Aorta (tissue), 5 donors: ENCODE measurements at places on chromosomes 3 and 15. TPM values are rescaled to one million over a fixed set of nuclear protein-coding genes. Genes with fewer than 3 reads are reported as not detected.

The SPATA12 gene
- not detected for polyA plus RNA-seq

The ZNF501 gene
- polyA plus RNA-seq = 7.4 TPM

The PCLAF gene
- not detected for polyA plus RNA-seq

DNA sequence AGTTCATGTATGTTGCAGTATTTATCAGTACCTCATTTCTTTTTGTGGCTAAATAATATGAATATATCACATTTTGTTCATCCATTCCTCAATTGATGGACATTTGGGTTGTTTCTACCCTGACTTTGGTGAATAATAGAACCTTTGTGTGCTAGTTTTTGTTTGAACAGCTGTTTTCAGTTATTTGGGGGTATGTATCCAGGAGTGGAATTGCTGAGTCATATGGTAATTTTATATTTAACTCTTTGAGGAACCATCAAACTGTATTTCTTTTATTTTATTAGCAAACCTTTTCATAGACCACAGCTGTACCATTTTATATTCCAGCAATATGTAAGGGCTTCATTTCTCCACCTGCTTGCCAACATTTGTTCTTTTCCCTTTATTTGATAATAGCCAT, 38.4 kb upstream of the RBM5 start:
- no peak for DNase-seq

DNA sequence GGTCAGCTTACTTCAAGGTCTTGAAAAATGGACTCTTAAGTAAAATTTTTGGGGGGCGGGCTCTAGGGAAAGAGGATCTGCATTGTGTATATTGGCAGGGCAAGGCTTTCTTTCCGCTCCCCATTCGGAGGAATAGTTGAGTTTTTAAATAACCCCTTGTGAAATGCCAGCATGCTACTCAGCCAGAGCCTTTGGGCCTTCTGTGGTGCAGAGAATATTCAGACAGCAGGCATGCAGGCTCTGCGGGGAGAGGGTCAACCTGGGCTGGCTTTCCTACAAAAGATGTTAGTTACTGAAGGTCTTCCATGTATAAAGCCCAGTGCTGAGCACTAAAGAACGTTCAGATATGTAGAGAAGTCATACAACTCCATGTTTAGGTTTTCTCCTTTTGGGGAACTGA, 40.6 kb downstream of the ADAMTSL3 start:
- no peak for DNase-seq

- DNase-seq = peak; percentile 81
Measured at GRCh38 chr15:66702787-66703539, 927 bp downstream of the SMAD6 start.

- no peak for DNase-seq
Measured at GRCh38 chr15:47773143-47773542, 55.8 kb downstream of the SEMA6D start.

DNA sequence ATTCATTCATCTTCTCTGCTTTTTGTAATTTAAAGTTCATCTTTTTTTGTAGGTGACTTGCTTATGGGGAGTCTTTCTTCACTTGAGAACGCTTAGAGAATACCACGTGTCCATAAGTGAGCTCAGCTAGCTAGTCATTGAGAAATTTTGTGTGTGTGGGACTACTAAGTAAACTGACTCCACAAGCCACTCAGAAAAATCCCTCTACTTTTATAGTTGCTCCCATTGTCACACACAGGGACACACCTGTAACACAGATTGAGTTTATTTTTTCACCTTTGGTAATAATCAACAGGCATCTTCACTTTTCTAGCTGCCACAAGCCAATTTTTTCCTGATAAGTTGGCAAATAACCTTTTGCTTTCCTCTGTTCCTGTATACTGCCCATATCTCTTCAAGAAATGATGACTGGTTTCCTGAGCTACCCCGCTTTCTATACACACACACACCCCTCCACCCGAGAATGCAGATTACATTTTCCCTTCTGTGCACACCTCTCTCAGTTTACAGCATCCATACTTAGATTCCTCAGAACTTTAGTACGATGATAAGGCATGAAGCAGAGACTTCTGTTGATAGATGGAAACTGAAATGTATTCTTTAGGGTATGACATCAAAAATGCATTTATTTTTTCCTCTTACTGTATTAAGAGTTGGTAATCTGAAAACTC, 4.6 kb downstream of the TSC22D2 start:
- DNase-seq = no peak

- no peak for DNase-seq
Measured at GRCh38 chr15:50066202-50066601, 52.8 kb downstream of the ATP8B4 start.

GRCh38 chr3:114179575-114179974, 723 bp upstream of the DRD3 start:
- no peak for DNase-seq

DNA sequence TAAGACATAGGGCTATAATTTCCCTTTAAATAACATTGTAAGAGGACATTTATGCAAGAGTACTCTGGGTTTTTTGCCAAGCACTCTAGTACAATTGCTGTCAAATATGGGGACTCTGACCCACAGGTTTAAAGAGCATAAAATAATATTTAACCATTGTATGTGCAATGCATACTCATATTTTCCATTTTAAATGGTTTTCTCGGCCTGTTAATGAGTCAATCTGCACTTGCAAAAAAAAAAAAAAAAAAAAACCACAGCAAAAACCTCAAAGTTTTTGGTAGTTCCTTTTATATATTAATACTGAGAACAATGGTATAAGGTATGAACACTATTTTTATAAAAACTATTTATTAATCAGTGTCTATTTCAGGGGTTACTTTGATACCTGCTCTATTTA, 304.0 kb upstream of the CBLB start:
- DNase-seq = no peak

DNA sequence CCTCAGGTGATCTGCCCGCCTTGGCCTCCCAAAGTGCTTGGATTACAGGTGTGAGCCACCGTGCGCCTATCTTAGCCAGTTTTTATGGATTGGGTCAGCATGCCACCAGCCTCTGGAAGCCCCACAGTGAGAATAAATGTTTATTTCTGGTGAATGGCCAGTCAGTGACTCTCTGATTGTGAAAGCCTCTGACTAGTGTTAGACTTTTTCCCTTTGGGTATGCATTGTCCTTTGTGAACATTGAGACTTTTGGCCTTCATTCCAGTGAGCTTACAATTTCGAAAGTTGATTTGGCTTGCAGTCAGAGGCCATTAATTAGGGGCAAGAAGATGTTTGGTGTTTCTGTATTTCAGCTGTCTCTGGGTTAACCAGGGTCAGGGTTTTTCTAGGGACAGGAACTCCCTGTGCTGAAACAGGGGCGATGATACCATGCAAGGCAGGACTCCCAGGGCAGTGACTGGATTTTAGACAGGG, 274.5 kb upstream of the C2CD4B start:
- DNase-seq = no peak

DNA sequence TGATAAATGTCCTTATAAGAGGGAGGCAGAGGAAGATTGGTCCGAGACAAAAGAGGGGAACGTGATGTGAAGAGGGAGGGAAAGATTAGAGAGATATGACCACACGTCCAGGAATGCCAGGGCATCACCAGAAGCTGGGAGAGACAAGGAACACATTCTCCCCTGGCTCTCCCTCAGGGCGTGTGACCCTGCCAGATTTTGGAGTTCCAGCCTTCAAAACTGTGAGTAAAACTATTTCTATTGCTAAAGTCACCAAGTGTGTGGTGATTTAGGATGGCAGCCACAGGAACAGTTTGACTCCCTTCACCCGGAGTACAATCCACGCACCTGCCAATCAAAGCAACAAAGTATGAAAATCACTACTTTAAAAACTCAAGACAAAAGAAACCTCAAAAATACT, 32.1 kb upstream of the TJP1 start:
- no peak for DNase-seq

GRCh38 chr15:80405554-80405850, 1.3 kb downstream of the ARNT2 start:
- no peak for DNase-seq

DNA sequence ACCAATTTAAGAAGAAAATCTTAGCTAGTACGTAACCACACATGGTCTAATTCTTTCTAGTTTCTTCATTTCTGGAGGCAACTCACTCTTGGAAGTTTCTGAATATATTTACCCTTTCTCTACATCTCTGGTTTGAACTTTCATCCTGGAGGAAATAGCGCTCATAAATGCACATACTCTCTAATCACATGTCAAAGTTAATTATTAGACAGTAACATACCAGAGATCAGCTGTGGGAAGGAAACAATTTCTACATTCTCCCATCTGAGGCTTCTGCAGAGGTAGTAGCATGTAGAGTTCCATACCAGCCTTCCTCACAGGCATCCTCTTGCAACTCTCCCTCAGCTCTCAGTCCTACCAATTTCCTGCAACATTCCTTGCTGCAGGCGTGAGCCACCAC, 132.5 kb downstream of the RBPMS2 start:
- no peak for DNase-seq

DNA sequence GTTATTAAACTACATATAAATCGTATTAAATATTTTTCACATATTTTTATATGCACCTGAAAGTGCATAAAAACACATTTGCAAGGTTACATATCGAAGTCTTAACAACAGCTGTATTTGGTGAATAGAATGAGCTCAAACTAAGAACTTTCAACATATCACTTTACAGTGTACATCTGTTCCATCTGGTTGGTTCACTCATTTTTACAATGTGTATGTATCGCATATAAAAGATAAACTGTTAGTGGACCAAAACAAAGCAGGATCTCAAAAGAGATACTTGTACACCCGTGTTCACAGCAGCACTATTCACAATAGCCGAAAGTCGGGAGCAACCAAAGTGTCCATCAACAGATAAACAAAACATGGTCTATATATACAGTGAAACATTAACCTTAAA, 55.8 kb downstream of the TBL1XR1 start:
- DNase-seq = no peak

- no peak for DNase-seq
Measured at GRCh38 chr3:50381383-50381782, 22.1 kb upstream of the TMEM115 start.

- DNase-seq = no peak
Measured at GRCh38 chr3:183283886-183284285, 30.8 kb downstream of the B3GNT5 start.

GRCh38 chr3:185151964-185152409, 873 bp downstream of the C3orf70 start:
- DNase-seq = no peak
